ENCODE measurements at places on chromosomes 12 and 14.
A peak's percentile ranks its signal among the peaks of the same experiment; 100 is the strongest.

GRCh38 chr12:40203060-40203430, 21.8 kb upstream of the LRRK2 start:
- no peak for DNase-seq

GRCh38 chr14:53399057-53399456, 245.9 kb upstream of the DDHD1 start:
- no peak for DNase-seq

- DNase-seq = peak; percentile 20
Measured at GRCh38 chr12:15151161-15152091, 69.8 kb downstream of the RERG start.

DNA sequence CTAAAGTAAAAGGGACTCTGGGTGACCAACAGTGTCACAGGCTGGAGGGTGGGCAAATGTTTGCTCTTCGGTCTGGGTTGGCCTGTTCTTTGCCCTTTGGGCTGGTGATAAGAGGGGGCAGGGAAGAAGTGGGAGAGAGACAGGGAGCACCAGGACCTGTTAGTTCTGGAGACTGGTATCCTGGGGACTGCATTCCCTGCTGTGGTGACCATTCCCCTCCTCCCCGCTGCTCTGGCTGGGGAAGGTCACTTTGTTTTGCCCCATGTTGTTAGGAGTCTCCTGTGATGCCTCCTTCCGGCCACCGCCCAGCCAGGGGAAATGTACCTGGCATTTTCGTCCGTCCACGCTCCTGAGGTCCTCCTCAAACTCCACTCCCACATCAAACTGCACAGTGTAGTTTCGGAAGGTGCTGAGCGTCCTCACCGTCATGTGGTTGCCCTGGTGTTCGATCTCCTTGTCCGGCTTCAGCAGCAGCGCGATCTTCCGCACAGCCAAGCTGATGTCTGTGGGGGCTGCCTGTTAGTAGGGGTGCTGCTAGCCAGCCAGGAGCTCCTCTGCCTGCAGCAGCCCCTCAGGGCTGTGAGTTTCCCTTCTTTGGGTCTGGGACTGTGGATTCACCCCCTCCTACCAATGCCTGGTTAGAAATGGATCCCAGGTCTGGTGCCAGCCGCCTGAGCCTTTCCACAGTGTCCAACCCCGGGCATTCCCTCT, 618 bp downstream of the RBP5 start:
- DNase-seq = no peak

DNA sequence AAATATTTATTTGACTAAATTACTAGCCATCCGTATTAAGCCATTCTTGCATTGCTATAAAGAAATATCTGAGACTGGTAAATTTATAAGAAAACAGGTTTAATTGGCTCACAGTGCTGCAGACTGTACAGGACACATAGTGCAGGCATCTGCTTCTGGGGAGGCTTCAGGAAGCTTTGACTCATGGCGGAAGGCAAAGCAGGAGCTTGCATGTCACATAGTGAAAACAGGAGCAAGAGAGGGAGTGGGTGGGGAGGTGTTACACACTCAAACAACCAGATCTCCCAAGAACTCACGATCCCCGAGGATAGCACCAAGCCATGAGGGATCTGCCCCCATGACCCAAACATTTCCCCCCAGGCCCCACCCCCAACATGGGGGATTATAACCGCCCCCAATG, 26.7 kb upstream of the RAB21 start:
- no peak for DNase-seq

DNA sequence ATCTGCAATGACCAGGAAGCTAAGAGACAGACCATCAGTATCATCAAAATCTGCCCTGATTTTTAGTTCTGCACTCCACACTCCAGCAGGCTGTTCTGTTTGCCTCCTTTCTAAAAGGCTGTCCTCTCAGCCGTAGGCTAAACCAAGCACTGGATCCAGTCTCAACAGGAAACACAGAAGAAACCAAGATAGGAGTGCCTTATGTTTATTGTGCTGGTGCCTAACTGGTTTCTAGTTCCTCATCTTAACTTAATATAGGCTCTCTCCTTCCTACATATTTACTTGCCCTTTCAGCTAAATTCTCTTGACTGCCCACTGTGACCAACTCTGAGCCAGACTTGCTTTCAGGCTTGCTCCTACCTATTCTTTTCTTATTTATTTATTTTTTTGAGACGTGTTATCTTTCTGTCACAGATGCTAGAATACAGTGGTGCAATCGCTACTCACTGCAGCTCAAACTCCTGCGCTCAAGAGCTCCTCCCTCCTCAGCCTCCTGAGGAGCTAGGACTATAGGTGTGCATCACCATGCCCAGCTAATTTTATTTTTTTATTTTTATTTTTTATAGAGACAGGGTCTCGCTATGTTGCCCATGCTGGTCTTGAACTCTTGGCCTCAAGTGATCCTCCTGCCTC, 30.8 kb downstream of the GALNT4 start:
- DNase-seq = no peak

DNA sequence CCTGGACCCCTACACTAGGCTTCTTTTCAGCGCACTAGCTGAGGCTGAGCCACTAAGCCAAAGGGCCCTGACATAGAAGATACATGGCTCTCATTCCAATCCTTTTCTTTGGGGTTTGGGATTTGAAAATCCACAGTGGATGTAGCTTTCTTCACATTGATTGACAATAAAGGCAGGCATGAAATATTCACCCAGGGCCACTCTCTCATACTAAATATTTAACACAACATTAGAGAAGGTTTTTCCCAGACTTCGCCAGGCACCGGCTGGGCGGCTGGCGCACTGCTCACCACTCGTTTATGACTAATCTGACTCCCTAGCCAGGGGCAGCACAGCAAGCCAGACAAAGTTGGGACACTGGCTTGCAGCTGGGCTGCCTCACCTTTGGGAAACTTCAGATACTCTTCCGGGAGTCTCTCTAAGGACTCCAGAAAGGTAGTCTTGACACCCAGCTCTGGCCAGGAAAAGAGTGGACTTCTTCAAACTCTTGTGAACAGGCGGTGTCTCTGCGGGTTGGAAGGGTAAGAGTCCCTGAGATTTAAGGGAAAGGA, 699 bp upstream of the HOXC11 start:
- no peak for DNase-seq

- no peak for DNase-seq
Measured at GRCh38 chr14:73788317-73788598, 63.4 kb upstream of the PTGR2 start.

DNA sequence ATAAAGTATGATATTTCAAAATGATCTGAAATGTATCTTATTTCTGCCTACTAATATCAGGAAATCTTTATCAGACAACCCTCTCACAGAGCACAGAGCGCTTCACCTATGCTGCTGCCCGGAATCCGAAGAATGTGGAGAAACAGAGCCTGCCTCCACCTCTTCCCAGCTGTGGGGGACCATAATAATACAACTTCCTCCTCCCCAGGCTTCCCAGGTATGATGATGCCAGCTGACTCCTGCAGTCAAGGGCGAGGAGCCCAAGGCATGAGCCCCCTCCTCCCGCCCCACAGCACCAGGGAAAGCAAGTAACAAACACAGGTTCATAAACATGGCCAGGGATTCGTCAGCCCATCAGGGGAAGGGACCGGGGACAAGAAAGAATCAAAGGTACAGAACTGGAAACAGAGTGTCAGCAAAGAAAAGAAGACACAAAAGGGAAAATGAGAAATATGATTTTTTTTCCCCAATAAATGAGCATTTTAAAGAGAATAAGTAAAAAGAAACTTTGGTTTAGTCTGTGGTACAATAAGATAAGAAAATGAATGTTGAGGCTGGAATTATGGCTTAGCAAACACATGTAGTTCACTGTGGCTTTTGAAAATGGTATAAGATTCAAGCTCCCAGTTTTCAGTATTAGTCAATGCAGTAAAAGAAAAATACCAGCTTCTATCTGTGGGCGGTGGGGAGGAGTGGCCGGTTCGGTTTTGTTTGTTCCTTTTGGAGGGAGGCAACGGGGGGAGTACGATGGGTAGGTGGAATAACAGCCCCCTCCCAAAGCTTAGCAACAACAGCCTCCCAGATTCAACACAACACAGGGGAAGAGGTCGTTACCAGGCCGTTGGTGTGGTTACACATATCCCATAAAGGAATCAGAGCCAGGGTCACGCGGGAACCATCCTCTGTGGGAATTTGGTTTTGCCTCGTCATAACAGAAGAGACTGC, 68.3 kb downstream of the SETD3 start:
- no peak for DNase-seq

DNA sequence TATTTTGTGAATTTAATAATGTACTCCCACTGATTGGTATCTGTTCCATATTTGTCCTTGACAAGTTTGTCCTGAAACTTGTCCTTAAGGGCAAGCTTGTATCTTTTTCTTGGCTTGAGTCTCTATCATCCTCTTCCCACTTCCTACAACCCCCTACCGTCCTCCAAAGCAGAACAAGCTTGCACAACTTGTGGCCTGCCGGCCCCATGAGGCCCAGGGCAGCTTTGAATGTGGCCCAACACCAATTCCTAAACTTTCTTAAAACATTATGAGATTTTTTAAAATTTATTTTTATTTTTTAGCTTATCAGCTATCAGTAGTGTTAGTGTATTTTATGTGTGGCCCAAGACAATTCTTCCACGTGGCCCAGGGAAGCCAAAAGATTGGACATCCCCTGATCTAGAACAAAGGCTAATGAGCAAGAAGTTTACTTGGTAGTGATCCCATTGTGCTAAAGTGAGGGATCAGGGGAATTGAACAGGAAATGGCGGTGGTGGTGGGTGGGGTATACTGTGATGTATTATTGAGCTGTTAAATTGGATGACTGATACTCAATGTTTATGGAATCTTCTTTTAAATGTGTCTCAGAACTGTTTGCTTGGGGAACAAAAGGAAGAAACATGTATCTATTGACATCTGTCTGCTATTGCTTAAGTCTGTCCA, 37.8 kb downstream of the TMX1 start:
- no peak for DNase-seq

DNA sequence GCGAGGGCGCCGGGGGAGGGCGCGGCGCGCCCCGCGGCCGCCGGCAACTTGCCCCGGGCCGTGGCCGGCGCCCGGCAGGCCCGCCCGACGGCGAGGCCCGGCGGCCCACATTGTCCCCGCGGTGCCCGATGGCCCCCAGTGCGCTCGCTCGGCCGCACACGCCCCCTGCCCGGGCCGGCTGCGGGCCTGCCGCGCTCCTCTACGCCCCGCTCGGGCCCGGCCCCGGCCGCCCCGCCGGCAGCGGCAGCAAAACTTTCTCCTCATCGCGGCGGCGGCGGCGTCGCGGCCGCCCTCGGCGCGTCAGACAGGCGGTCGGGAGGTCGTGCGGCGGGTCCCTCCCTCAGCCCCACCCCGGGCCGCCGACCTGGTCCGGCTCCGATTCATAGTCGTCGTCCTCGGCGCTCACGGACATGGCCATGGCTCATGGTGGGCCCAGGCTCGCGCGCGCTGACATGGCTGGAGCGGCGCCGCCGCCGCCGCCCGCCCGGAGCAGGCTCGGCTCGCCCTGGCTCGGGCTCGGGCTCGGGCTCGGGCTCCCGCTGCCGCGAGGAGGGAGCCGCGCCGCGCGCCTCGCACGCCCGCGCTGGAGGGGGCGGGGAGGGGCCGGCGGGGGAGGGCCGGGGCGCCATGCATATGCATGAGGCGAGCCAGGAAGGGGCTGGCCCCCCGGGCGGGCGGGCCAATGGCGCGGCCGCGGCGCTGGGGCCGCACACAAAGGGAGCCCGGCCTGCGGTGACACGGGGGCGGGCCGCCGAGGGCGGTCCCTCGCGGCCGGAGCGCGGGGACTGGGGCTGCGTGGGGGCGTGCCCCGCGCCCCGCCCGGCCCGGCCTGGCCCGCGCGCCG, 67.1 kb downstream of the RNF34 start:
- DNase-seq = peak; percentile 94

DNA sequence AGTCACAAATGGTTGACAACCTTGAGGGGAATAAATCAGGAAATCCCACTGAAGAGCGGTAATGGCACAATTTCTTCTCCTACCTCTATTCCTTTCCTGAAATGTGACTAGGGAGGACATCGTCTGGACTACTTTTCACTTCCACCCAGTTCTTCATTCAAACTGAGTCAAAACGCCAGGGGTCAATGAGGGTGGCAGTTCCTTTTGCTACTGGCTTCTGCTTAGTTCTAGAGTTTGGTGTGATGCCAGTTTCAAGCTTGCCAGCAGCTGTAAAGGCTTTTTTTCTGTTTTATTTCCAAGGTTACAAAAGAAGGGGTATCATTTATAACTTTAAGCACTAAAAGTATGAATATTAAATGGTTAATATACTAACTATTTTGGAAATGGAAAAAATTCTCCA, 286.5 kb downstream of the SOX5 start:
- no peak for DNase-seq

DNA sequence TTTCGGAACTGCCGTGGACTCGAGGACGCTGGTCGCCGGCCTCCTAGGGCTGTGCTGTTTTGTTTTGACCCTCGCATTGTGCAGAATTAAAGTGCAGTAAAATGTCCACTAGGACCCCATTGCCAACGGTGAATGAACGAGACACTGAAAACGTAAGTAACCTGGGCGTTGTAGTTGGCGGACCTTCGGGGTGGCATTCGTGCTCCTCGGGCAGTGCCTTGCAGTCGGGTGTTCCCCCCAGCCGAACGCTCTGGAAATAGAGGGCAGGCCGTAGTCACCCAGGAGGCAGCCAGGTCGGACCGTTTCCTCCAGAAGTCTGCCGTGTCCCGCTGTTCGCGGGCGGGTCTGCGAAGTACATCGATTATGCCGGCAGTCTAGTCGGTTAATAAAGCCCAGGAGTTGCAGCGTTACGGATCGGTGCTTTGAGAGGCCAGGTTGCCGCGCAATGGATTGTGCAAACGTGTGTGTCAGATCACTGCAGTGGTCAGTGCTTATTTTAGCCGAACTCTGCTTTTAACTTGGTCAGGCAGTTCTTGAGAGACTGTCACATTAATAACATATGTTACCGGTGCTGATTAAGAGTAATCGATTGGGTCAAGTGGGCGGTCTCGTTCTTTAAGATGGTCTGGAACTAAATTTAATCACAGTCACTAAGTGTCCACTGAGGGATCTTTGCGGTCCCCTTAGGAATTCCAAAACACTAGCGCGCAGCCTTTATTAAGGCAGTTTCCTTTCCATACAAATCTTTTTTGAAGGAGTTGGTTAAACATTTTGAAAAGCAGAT, 906 bp downstream of the MARK3 start:
- DNase-seq = peak; percentile 32

- DNase-seq = no peak
Measured at GRCh38 chr14:41925409-41925808, 318.7 kb downstream of the LRFN5 start.

DNA sequence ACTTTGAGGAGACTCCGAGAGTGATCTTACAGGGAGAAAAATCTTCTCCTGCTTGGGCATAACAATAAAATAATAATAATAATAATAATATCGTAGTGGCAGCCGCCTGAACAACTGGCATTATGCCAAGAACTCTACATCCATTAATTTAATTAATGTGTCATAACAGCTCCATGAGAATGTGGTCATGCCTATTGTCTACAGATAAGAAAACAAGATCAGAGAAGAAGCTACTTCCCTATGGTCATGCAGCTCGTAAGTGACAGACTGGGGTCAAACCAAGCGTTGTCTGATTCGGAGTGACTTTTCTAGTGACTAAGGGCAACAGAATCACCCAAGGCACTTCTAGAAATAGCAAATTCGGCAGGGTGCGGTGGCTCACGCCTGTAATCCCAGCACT, 11.7 kb downstream of the PROX2 start:
- DNase-seq = no peak

GRCh38 chr12:115481141-115481540, 796.4 kb downstream of the MED13L start:
- DNase-seq = no peak

All from heart left ventricle (tissue), 16 donors.